Erythroblast (primary cell): ENCODE measurements at places on chromosomes 12 and 14.
A peak's percentile ranks its signal among the peaks of the same experiment; 100 is the strongest.

- DNase-seq: no peak
Observed at GRCh38 chr14:101137234-101137633, 233.7 kb upstream of the RTL1 start.

GRCh38 chr12:51393676-51394545 is 2.7 kb upstream of the GALNT6 start:
- no peak for DNase-seq

DNA sequence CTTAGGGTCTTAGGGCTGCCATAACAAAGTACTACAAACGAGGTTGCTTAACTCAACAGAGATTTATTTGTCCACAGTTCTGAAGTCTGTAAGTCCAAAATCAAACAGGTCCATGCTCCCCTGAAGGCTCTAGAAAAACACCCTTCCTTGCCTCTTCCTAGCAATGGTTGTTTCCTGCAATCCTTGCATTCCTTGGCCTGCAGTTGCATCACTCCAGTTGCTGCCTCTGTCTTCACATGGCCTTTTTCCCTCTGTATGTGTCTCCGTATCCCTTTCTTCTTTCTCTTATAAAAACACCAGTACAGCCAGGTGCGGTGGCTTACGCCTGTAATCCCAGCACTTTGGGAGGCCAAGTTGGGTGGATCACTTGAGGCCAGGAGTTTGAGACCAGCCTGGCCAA is 17.4 kb downstream of the KCNMB4 start:
- DNase-seq: no peak

GRCh38 chr14:104863923-104864266 is 1.2 kb upstream of the CEP170B start:
- no peak for DNase-seq

DNA sequence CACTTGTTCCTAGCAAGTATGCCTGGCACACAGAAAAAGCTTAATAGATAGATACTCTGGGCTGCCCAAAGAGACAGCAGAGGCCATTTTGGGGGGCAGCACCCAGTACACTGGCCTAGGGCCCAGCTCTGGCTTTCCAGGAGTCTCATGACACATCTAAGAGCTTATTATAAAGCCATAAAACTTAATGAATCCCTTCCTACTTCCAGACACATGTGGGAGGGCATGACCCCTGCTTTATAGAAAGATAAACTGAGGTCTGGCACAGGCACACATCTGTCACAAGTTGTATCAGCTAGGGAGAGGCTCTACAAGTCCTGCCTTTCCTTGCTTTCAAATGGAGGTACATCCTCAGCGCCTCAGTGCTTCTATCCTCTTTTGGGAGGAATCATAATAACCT is 27.1 kb downstream of the FMNL3 start:
- DNase-seq: no peak

DNA sequence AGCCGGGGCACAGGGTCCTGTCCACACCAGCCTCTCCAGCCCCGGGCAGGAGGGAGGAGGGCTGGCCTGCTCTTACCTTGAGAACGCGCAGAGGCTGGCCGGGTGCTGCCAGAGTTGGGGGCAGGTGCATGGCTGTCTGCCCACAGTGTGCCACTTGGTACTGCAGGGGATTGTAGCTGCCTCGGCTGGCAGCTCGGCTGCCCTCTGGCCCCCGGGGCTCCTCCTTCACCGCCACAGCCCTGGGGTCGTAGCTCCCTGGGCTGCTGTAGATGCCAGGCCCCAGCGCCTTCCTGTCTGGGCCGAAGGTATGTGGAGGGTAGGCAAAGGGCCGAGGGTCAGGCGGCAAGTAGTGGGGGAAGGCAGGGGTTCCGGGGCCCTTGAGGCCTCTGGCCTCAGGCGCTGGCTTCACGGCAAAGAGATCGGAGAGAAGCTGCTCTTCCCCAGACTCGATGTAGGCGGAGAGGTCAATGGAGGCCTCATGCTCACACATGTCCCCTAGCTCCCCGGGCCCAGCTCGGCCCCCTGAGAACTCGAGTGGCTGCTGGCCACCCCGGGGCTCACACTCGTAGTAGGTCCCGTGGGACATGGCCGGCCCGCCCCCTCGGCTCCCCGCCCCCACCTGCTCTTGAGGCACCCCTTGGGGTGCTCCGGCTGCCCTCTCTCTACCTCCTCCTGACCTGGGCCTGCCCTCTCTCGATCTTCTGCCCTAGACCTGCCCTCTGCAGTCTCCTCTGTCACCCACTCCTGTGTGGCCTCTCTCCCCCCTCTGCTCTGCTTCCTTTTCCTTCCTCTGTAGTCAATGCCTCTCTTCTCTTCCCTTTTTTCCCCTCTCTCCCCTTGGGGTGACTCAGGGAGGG is at the start of gene CEBPE:
CEBPE (minus strand) TSS at position 750 of the 857 bp plus-strand sequence; CDS start at position 586, 164 bp downstream.
- no peak for DNase-seq

- DNase-seq: no peak
Observed at GRCh38 chr14:81192594-81192993, 28.2 kb downstream of the GTF2A1 start.

DNA sequence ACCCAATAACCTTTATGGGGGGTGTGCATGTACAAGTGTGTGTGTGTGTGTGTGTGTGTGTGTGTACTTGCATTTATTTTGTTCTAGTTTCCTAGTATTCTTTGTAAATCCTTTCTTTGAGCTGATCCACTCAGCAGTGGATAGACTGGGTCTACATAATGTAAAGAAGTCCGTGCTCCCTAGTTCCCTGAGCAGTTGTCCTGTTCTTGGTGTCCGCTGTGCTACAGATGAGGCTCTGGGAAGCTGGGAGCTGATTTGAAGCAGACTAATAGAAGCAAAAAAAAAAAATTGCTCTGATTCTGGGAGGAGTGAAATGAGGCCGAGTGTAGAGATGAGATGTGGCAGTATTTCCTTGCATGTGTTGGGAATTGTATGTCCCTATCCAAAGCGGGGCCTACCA is 150.4 kb upstream of the WSCD2 start:
- DNase-seq: no peak

GRCh38 chr12:109864916-109865315 is 15.4 kb downstream of the GLTP start:
- no peak for DNase-seq

DNA sequence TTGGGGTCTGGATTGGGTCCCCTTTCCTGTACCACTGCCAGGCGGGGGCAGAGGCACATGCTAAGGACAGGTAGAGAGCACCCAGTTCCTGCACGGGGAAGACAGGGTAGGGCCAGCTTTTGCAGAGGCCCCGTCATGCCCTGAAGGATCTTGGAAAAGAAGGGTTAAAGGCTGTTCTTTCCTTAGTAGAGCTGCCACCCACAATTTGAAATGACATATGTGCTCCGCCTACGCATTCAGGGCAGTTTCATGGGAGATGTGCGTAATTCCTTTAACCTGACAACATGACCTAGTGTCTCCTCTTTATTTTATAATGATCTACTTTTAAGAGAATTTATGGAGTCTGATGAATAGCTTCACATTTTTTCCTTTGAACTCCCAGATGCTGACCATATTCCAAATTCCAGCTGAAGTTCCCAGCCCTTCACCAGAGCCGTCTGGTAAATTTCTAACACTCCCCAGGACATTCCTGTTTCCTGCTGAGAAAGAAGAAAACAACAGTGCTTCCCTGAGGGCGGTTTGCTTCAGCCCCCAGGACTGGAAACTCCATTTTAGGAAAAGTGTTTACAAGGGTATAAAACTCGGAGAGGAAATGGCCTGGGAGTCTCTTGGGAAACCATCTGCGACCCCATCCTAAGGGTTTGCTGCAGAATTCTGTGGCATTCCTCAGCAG is 58.9 kb upstream of the PLEKHG3 start:
- no peak for DNase-seq

DNA sequence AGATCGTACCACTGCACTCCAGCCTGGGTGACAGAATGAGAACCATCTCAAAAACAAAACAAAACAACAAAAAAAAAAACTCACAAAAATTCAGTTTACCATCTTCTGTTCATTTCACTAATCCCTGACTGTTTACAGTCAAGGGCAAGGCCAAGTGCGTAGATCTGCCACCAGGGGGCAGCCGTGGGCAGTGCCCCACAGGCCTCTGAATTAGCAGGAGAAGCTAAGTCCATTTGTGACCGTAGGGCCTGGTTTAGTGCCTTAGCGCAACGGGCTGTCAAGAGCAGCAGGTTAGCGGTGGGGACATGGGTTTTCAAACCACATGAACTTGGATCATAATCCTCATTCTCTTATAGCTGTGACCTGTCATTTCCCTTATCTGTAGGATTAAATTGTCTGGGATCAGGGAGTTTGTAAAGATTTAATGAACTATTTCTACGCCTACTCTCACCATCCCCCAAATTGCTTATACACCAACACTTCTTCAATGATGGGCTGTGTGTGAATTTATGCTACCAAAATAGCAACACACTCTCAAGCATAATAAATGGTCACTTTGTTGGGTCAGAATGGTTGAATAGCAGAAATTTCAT is 49.0 kb downstream of the KCTD10 start:
- peak; percentile 80 for DNase-seq

DNA sequence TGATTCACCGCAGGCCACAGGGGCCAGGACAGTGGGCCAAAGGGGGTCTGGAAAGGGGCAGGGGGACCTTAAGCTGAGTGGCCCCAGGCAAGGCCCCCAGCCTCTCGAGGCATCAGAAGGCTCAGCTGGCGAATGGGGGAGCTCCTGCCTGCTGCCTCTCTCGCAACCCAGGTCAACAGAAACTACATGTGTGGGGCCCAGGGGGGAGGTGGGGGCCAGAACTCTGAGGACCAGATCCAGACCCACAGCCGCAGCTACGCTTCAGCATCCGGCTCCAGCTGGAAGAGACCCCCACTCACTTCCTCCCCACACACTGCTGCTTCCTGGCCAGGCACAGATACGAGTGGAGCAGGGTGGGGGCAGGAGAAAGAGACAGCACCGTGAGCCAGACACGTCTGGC is 46.5 kb downstream of the NCOR2 start:
- DNase-seq: no peak

DNA sequence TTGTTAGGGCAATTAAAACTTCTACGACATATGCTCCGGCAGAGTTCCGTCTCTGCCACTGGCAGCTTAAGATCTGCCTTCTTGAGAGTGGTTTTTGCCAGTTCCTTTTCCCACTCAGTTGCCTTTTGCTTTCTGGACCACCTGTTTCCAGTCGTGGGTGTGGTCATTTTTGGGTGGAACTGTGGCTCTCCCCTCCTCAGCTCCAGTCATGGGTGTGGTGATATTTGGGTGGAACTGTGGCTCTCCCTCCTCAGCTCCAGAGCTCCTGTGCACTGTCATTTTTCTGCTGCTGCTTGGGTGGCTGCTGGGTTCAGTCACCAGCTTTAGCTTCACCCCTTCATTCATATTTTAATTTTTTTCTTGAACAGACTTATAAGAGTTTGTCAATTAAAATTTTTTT is 25.3 kb downstream of the WDR20 start:
- peak; percentile 36 for DNase-seq

DNA sequence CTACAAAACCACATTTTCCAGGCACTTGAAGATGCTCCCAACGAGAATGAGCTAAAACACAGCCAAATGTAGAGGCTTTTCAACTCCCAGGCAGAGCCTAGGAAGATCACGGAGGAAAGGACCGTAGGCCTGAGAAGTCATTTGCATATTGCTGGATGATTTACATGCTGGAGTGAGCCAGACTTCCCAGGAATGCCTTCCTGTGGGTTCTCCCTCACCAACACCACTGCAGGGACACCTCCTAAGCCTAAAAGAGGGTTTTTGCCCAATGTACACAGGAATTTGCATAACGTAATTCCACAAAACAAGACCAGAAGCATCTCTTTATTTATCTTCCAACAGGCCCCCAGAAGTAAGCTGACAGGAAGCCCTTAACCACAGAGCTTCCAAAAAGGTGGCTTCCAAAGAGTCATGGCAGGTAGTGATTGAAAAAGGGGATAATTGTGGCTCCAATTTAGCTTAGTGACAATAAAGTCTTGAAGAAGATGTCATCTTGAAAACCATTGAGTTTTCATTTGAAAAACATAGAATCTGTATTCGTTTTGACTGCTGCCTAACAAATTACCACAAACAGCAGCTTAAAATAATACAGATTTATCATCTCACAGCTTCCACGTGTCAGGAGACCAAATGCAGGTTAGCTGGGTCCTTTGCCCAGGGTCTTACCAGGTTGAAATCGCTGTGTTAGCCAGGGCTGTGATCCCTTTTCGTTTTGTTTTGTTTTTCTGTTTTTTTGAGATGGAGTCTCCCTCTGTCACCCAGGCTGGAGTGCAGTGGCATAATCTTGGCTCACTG is 116.2 kb downstream of the EGLN3 start:
- no peak for DNase-seq

DNA sequence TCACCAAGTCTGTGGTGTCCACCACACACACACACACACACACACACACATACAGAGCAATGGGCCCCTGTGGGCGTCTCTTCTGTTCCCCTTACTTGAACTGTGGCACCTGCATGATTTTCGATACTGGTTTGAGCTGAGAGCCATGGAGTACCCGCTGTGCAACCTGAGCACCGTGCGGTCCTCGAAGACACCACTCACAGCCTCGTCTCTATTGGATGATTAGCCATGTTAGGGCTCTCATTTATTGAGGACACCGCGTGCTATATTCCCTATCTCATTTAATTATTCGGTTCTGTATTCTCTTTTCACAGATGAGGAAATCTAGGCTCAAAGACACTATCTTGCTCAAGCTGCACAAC is 623 bp upstream of the C14orf132 start:
- DNase-seq: no peak

DNA sequence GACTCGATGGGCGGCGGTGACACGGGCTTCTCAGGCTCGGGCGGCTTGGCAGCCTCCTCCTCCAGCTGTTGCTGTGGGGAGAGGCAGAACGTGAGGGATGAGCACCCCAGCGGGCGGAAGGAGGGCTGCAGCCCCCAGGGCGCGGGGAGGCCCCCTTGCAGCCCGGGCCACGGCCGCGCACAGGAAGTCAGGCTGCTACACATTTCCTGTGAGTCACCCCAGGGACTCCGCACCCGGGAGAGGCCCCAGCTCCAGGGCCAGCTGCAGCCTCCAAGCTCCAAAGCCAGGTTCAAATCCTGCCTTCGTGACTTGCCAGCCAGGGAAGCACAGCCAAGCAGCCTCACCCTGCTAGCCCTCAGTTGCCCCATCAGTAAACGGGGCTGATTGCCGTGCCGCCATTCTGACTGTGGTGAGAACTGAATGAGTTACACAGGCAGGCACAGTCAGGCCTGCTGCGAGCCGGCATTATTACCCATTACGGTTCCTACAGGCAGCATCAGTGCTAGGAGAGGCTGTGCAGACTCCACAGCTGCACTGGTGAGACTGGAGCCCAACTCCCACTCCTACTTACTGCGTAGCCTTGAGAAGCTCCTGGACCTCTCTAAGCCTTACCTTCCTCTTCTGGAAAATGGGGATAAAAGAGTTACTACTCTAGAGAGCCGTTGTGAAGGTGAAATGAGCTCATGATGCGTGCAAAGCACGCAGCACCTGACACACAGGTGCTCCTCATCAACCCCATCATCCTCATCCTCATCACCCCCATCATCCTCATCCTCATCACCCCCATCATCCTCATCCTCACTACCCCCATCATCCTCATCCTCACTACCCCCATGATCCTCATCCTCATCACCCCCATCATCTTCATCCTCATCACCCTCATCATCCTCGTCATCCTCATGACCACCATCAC is 100.9 kb downstream of the NCOR2 start:
- peak; percentile 43 for DNase-seq

DNA sequence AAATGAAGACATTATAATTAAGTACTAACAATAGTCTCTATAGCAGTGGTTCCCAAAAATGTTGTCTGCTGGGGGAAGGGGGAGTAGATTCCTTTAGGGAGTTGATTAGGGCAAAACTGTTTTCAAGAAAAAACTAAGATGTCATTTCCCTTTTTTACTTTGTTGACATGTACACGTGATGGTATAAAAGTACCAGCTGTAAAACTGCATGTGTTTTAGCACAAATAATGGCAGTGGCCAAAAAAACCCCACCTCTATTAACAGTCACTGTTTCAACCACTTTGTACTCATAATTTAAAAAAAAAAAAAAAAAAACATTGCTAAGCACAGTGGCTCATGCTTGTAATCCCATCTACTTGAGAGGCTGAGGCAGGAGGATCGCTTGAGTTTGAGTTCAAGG is 61.7 kb downstream of the PPP1R12A start:
- DNase-seq: no peak
